ENCODE measurements at places on chromosomes 6 and 20. TPM values are rescaled to one million over a fixed set of nuclear protein-coding genes. Genes with fewer than 3 reads are reported as not detected.

Gene PBOV1
- not detected for total RNA-seq

Gene SOX4
- 1.6 TPM for total RNA-seq

Gene HLA-DQA1
- total RNA-seq = 3.4 TPM

Gene NKX2-4
- total RNA-seq = not detected

Gene HM13
- total RNA-seq = 91.6 TPM

- no peaks in the 10 kb centered on the region for H3K27me3 ChIP-seq
- H3K4me3 ChIP-seq = no peak overlapping the region
- H3K27ac ChIP-seq = no peak overlapping the region
- DNase-seq = no peak
- no peaks in the 10 kb centered on the region for H3K4me1 ChIP-seq
- H3K36me3 ChIP-seq = no peaks in the 10 kb centered on the region
These were observed 168.2 kb upstream of the RIN2 start for GRCh38 chr20:19589787-19590362.

DNA sequence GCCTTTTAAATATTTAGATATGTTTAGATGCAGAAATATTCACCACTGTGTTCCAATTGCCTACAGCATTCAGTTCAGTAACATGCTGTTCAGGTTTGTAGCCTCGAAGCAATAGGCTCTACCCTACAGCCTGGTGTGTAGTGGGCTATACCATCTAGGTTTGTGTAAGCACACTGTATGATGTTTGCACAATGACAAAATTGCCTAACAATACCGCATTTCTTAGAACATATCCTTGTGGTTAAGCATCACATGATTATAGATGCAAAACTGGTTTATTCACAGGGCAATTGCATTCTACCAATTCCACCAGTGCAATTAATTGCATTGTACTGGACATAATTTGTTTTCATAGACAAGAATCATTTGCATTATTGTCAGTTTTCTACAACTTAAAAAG is 7.9 kb upstream of the SLC22A16 start:
- DNase-seq = no peak
- H3K4me3 ChIP-seq = no peak overlapping the region
- no peaks in the 10 kb centered on the region for H3K36me3 ChIP-seq
- H3K4me1 ChIP-seq = no peaks in the 10 kb centered on the region

DNA sequence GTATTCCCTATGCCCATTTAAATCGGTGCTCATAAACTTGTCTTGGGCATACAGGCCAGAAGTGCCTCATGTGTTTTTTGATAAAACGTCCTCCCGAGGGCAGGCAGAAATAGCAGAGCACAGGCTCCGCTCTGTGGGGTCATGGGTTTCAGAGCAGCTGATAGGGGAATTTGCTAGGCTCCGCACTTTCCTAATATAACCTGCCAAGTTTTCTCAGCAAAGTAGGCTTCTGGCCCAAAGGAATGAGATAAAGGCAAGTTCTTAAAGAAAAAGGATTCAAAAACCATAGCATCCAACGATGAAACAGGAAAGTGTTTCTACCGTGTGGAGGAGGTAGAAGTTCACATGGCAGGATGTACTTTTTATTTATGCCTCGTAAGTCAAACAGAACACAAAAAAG is 69.8 kb upstream of the RALGAPA2 start:
- no peak for DNase-seq
- H3K36me3 ChIP-seq = no peaks in the 10 kb centered on the region
- peaks cover 6% of the 10 kb centered on the region for H3K27me3 ChIP-seq
- no peak overlapping the region for H3K4me3 ChIP-seq

DNA sequence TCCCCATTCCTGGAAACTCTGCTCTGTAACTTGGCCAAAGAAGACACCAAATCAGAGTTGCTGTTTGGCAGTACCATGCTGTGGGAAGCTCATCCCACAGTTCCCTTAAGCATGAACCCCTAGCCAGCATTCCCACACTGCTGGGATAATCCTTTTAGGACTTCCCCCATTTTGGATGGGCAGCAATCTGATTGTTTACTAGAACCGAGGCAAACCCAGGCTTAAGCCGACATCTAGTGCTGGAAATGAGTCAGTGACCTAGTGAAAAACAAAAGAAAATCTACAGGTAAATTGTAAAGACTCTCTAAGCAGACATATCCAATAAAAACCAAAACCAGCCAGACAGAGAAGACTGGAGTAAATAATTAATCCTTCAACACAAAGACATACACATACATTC is 5.2 kb downstream of the DNAH8 start:
- no peak overlapping the region for H3K27ac ChIP-seq
- no peak overlapping the region for H3K4me3 ChIP-seq
- H3K27me3 ChIP-seq = peaks cover 28% of the 10 kb centered on the region
- DNase-seq = no peak

GRCh38 chr6:94801344-94801743 is 776.0 kb upstream of the MANEA start:
- H3K4me1 ChIP-seq = no peaks in the 10 kb centered on the region
- H3K4me3 ChIP-seq = no peak overlapping the region
- no peaks in the 10 kb centered on the region for H3K36me3 ChIP-seq
- H3K27me3 ChIP-seq = no peaks in the 10 kb centered on the region
- no peak for DNase-seq

GRCh38 chr6:170134031-170134470 is 156.8 kb downstream of the DLL1 start:
- H3K27ac ChIP-seq = no peak overlapping the region
- H3K36me3 ChIP-seq = no peaks in the 10 kb centered on the region
- H3K4me3 ChIP-seq = no peak overlapping the region
- no peaks in the 10 kb centered on the region for H3K27me3 ChIP-seq
- no peaks in the 10 kb centered on the region for H3K4me1 ChIP-seq

Measured in activated CD8-positive, alpha-beta T cell treated with anti-CD3 and anti-CD28 coated beads for 36 hours (primary cell).